ENCODE measurements at places on chromosomes 3 and 15.

- no peak for DNase-seq
Observed at GRCh38 chr15:25378501-25378901, 60.3 kb downstream of the UBE3A start.

- DNase-seq, result no peak
Observed at GRCh38 chr3:179234199-179234598, 16.7 kb downstream of the KCNMB3 start.

DNA sequence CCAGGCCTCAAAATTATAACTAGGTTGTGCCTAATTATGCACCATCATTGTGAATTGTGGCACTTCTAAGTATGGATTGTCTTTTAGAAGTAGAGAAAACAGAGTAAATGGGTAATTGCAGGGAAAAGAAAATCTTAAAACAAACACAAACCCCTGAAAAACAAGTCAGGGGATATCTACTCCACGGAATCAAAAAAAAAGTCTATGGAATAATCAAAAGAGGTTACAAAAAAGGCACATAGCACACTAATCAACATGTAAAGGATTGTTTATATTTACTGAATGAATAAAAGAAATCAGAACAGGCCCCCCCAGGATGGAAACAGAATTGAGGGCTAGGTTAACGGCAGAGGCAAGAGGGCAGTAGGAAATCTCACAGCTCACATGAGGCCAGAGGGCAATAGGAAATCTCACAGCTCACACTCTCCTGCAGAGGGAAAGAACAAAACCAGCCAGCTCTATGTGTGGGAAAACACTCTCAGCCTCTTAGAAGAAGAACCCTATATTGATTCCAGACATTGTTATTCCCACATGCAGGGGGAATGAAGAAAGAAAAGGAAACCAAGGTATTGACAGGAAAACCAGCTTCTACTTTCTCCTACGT is 72.7 kb upstream of the FNDC3B start:
- no peak for DNase-seq

GRCh38 chr15:25736461-25736860 is 126.7 kb downstream of the ATP10A start:
- no peak for DNase-seq

GRCh38 chr3:7982126-7982525 is 519.5 kb upstream of the LMCD1 start:
- DNase-seq, result no peak

DNA sequence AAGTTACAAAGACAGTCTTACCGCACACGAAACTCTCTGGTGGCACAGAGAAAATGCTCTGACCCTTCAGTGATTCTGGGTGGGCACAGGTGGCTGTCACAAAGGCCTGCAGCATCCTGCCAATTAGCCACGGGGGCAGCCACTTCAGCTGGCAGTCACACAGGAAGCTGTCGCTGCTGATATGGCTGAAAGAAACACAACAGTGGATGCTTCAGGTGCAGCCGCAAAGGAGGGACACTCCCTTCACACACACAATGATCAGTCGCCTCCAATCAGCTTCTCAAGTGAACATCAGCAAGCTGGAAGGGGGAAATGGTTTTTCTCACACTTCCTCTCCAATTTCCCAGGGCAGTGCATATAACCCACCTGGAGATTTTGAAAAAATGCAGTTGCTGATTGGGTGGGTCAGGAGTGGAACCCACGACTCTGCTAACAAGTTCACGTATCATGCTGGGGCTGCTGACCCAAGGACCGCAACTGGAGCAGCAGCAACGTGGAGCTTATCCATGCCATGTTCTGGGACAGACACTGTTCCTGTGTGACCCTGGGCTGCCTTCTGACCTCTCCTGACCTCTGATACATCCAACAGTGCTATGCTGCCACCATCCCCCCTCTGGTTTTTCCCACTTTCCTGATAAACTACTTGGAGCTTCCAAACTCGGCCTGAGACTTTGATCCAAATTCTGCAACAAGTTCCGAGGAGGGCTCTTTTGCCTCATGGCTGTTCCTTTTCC is 106.6 kb downstream of the LRIG1 start:
- no peak for DNase-seq

- DNase-seq, result peak; percentile 55
Observed at GRCh38 chr3:84724877-84725276, 233.9 kb upstream of the CADM2 start.

DNA sequence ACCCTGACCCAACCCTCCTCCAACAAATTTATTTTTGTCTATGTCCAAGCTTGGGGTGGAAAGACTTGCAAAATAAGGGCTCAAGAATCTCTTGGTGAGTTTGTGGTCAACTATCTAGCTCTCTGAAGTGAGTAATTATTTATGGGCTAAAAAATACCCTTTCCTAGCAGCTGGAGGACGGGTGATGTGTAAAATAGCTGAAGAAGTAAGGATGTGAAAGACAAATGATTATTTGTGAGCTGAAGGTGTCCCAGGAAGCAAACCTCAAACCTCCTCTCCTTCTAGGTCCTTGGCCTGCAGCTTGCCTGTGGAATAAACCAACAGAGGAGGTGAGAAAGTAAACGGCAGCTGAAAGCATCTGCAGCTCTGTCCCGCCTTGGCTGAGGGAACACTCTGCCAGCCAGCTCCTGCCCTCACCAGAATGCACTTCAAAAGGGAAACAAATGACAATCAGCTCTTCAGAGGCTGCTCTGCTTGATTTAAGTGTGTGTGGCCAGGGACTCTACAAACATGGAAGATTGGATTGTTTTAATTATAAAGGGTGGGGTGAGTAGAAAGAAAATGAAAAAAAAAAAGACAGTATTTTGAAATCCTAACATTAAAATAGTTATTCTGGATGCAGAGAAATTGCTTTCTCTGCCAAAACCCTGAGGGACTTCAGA is 60.3 kb downstream of the TM4SF4 start:
- no peak for DNase-seq

- DNase-seq, result no peak
Observed at GRCh38 chr3:122754929-122755328, 38.7 kb downstream of the HSPBAP1 start.

DNA sequence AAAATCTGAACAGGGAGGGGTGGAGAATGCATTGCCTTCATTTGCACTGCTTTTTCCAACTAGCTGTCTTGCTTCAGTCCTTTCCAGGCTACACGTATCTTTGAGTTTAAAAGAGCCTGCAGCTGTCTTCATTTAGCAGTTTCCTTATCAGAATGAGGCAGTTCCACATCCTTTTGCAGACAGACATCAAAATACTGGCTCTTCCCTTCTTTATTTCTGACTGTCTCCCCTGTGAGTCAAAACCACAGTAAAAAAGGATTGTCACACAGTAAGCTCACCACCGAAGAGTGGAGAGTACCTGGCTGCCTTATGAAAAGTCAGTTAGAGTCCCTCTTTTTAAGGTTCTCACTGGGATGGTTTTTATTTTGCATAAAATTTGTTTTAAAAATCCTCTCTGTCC is 205.5 kb upstream of the CD96 start:
- DNase-seq, result no peak

- DNase-seq, result no peak
Observed at GRCh38 chr3:152360966-152361365, 92.2 kb downstream of the MBNL1 start.

GRCh38 chr3:72411843-72412242 is 436.4 kb downstream of the SHQ1 start:
- no peak for DNase-seq
